Right ventricle myocardium superior (tissue), 1 donor: ENCODE measurements at places on chromosomes 5 and 9. TPM values are rescaled to one million over a fixed set of nuclear protein-coding genes. Genes with fewer than 3 reads are reported as not detected.

DNA sequence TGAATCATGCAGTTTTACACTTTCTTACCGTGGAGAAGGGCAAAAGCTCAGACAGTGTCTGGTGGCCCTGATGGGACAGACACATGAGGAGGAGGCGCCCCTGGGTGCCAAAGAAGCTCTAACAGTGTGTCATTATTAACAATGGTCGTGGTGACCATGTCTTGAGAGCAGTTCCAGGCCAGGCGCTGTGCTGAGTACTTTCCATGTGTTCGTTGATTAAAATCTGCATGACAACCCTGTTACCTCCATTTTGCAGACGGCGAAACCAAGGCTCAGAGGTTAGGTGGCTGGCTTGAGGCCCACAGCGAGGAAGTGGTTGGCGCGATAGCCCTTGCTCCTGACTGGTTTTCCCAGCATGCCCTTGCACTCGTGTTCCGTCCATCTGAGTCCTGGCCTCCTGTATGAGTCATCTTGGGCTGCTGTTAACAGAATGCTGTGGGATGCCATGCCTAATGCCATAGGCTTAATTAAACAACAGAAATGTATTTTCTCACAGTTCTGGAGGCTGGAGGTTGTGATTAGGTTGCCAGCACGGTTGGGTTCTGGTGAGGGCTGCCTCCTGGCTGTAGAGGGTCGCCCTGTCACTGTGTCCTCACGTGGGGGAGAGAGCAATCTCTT lies 92.0 kb downstream of the AMBP start:
- no peak for DNase-seq

DNA sequence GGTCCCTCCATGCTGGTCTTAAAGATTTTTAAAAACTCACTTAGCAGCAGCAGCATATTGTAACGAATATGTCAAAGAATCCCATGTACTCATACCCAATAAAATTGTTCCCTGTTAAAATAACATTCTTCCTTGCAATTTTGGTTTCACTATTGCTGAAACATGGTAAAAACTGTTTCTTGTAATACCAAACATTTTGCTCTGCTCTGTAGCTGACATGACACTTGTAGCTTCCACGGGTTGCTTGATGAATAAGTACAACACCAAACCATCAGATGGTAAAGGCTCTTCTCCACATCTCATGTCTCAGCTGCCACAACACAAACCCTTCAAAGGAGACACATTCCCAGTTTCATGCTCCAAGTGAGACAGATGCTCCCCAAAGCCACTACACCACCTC lies 180.7 kb upstream of the PTGER4 start:
- no peak for DNase-seq

Gene CCNI2
- 0.08 TPM for total RNA-seq

Gene SMIM15
- total RNA-seq, result 19.2 TPM

GRCh38 chr5:175460552-175460951 lies 16.6 kb upstream of the DRD1 start:
- DNase-seq, result no peak

DNA sequence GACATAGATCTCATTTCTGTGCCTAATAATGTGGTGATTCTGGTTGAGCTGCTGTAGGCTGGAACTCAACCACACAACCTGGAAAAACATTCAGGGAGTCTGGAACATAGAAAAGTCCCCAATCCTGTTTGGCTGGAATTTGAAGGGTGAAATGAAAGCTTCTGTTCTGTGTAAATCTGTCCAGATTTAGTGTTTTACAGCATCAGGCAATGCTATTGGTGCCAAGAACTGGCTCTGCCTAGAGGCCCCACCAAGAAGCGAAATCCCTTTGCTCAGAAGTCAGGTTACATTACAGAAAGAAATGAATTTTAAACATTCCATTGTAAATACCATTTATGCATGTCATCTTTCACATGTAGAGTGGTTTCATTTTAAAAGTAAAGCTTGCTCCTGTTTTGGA lies 56.3 kb downstream of the TMEM174 start:
- DNase-seq, result no peak

GRCh38 chr9:128406848-128407391 lies 13.7 kb upstream of the CERCAM start:
- DNase-seq, result no peak

Gene NCS1
- 5.0 TPM for total RNA-seq

DNA sequence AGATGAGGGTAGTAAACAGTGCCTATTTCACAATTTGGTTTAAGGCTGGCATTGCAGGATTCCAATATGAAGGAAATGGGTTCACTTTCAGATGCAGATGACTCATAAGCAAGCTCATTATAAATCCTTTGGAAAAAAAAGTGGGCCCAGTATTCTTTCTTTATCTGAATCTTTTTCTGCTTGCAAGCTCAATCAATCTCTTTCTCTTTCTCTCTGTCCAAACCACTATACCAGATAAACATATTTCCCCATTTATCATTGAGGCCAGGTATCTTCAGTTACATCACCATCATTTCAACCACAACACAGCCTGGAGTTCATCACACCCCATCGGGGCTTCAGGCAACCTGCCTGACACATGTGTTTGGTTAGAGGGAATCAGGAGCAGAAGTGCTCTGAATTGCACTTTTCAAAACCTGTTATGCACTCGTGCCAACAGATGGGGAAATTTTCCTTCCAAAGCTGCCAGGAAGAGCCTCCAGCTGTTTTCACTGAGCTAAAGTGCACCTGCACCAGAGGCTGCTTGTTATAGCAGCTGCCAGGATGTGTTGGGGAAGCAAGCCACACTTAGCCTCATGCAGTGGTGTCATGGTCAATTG lies 30.0 kb upstream of the MAMDC2 start:
- DNase-seq, result no peak

DNA sequence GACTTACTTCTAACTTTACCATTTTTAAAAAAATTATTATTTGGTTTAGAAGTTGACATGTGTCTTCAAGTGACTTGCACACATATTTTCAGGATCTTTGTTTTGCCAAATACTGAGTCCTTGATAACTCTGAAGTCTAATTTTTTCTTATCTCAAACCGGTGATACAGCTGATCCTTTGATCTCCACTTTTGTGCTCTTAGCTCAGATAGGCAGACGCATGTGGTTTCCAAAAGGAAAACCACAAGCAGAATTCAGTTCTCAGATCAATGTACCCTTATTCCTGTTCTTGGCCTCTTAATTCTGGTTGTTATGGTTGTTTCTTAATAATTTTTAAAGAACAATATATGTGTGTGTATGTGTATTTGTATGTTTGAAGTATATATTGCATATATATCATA lies 238.3 kb upstream of the EDIL3 start:
- DNase-seq, result no peak

Gene GPX8
- total RNA-seq, result 6.8 TPM

DNA sequence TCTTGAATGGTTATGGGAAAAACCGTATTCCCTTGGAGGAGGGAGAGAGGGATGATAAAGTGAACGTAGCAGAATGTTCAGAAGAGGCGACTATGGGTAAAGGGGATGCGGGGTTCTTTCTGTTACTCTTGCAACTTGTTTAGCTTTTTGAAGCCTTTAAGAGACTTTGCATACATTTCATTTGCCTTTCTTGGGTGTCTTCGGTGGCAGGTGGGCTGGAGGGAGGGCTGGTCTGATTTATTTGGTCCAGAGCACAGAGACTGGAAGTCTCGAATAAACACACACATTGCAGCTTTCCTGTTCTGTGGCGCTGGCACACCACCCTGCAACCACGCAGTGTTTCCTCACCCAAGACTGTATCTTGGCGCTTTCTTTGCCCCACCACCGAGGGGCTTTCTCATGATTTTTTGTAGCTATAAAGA lies 23.2 kb downstream of the TTF1 start:
- no peak for DNase-seq

Gene OSMR
- total RNA-seq, result 10.9 TPM

GRCh38 chr9:136597141-136597885 lies 51.5 kb upstream of the NOTCH1 start:
- no peak for DNase-seq

DNA sequence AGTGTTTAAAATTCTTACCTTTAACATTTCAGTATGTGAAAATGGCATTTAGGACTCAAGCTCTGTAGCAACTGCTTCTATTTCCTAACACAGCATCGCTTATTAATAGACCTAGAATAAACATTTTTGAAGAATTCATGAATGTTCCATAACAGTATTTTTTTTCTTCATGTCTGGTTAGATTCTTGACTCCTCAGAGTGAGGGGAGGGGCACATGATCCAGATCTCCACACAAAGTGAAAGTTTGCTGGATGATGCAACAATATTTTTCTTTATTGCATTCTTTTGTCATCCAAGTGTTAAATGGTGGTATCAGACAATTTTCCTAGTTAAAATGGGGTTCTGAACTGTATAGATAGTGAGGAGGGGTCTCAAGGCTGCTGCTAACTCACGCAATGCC lies 130.8 kb upstream of the MAN2A1 start:
- DNase-seq, result no peak

DNA sequence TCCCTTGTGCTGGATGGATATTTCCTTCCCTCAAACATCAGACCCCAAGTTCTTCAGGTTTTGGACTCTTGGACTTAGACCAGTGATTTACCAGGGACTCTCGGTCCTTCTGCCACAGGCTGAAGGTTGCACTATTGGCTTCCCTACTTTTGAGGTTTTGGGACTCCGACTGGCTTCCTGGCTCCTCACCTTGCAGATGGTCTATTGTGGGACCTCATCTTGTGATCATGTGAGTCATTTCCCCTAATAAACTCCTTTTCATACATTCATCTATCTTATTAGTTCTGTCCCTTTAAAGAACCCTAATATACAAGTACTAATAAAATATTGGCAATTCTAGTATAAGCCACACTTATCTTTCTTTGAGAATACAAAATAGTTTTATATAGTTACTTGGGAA lies 1078.9 kb downstream of the CDH12 start:
- no peak for DNase-seq

Gene ENC1
- 2.3 TPM for total RNA-seq

Gene RALGDS
- 33.1 TPM for total RNA-seq

DNA sequence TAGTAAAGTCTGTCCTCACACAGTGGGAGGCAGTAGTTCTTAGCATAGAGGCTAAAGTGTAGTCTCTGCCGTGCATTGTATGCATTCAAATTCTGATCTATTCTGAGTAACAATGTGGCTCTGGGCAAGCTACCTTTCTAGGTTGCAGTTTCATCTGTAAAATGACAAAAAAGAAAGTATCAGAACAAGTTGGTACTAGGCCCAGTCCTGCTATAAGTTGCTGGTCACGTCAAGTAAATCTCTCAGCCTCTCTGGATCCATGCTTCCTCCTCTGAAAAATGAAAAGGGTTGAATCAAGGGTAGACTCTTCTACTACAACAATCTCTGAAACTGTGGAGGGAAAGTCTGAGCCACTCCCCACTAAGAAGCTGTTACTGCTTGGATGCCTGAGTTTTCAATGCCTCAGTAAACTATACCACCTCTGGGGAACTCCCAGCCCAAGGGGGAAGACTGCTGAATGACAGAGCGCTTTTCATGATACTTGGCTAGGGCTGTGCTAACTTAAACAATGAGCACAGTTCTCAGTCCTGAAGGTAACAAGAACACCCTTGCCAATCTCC lies 34.5 kb upstream of the SPARC start:
- no peak for DNase-seq

DNA sequence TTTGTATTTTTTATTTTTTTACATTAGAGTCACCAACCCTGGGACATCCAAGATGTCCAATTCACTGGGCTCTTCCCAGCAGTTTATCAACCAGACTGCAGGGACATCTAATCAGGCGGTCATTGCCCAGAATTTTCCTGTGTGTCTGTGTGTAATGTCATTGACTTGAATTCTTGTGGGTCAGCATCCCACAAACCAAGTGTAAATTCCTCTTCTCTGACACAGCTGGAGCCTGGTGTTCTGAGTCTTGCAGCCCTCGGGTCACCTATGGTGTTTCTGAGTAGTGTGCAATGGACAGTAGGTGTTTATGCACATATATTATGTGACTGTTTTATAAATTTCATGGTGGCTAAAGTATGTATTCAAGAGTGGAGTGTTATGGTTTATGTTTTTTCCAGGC lies 815.7 kb downstream of the SEMA5A start:
- no peak for DNase-seq

Gene C5orf52
- total RNA-seq, result not detected

Gene SMIM33
- total RNA-seq, result not detected

Gene PCDHAC2
- 0.48 TPM for total RNA-seq

Gene TLR4
- 15.6 TPM for total RNA-seq

- DNase-seq, result no peak
These were observed 543.2 kb upstream of the SGCD start for GRCh38 chr5:155783791-155784190.

- DNase-seq, result no peak
These were observed 465.5 kb downstream of the DNAH5 start for GRCh38 chr5:13478831-13479465.

Gene DDX31
- total RNA-seq, result 3.8 TPM

DNA sequence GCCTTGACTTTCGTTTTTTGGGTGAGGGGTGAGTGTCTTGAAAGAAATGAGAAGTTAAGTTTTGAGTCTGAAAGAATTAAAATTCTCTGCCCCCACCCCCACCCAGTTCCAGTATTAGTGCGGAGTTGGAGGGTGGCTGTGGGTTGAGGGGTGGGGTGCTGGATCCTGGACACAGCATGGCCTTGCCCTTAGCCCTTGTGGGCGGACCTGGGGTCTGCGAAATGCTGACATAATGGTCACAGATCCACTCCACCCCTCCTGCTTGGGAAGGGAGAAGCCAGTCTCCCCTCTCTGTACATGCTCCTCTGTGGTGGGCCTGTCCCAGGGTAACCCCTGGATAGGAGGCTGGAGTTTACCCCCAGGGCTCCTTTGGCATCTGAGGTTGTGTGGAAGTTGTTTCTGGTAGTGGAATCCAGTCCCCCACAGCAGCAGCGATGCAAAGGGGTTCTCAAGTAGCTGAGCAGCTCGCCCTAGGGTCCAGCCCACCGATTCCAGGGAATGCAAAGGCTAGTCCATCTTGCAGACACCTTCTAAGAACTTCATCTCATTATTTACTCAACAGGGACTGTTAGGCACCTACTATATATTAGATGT lies 42.8 kb upstream of the TCF7 start:
- no peak for DNase-seq

Gene DNM1
- total RNA-seq, result 7.0 TPM

DNA sequence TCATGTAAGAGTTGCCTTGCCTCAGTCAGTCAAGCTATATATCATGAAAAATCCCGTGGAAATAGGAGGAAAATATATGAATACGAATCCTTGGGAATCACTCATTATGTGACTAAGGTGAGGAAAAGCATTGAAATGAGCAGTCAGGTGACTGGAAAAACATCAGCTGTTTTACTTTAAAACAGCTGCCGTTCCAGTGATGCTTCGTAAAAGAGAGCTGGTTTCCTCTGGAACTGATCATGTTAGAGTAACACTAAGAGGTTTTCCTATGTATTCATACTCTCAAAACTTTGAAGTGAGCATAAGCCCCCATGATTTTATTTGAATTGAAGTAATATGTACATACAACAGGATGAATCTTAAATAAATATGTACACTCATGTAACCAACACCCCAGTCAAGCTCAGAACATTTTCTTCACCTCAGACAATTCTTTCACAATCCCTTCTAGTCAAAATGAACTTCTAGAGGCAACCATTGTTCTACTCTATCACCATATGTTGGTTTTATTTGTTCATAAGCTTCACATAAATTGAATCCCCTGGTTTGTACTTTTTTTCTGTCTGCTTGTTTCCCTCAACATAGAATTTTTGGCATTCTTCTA lies 107.7 kb downstream of the SLC25A46 start:
- no peak for DNase-seq
